HAP-1 (cell line): ENCODE measurements at places on chromosomes 6 and 20.

GRCh38 chr6:68313911-68314310 lies 321.2 kb upstream of the ADGRB3 start:
- DNase-seq: no peak

DNA sequence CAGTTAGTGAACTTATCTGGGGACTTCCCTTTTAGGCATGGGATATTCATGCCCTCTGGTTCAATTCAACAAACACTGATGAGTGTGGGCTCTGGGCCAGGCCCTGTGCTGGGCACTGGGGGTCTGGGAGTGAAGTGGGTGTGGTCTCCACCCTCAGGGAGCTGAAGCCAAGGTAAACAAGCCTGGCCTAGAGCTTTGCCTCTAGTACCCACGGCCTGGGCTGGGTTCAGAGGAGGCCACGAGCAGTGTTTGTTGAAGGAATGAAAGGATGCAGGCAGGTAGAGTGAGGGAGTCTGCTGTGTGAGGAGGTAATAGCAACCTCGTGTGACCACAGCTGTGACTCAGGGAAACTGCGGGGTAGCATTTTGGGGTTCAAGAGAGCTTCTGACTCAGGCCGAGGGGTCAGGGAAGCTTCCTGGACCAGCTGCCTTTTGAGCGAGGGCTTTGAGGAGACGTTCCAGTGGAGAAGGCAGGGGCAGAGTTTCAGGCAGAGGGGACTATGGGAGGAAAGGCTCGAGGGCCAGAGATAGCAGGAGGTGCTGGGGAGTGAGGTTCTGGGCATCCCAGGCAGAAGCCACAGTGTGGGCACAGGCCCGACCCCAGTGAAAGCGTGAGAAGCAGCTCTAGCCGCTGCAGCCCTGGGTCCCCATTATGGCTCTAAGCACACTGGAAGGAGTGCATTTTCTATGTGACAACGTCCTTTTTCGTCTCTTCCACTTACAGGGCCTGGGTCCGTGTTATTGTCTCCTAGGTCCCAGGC lies 5.6 kb downstream of the MYLK2 start:
- DNase-seq: no peak

- DNase-seq: no peak
Observed at GRCh38 chr6:64712606-64713005, 994.4 kb downstream of the EYS start.

- no peak for DNase-seq
Observed at GRCh38 chr6:112298816-112299281, 44.5 kb upstream of the LAMA4 start.

DNA sequence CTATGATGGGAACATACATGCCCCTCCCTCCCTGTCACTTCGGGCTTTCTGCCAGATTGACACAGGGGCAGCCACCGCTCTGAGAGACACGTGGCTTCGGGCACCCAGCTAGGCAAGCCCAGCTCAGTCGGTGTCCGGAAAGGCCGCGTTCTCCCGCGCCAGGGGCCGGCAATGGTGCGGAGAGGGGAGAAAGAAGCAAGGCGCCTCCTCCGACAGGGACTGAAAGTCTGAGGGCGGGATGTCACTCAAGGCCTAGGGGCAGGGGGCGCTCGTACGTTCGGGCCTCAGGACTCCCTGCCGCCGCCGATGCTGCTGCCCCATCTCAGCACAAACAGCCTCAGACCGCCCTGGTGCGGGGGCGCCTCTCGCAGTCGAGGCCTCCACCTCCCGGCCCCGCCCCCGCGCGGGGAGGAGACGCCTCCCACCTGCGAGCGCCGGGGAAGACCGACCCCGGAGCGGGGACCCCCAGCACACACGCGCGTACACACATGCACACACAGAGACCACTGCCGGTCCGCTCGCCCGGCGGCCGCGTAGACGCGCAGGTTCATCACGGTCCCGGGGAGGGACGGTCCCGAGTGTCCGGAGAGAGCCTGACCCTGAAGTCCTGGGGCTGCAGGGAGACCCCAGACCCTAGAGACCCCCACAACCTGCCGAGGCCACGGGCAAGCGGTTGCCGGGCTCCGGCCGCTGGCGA lies 1.9 kb downstream of the GRM4 start:
- peak; percentile 77 for DNase-seq

GRCh38 chr6:149248693-149249369 lies 68.7 kb upstream of the TAB2 start:
- peak; percentile 27 for DNase-seq

GRCh38 chr6:106715922-106716321 lies 86.5 kb downstream of the QRSL1 start:
- no peak for DNase-seq

- no peak for DNase-seq
Observed at GRCh38 chr20:57664924-57665588, 44.8 kb downstream of the PMEPA1 start.

GRCh38 chr6:43570876-43571441 lies 4.9 kb downstream of the XPO5 start:
- no peak for DNase-seq
